GM23338 (cell line): ENCODE measurements at places on chromosomes 7 and 10.
A peak's percentile ranks its signal among the peaks of the same experiment; 100 is the strongest.

GRCh38 chr10:132575320-132576201 lies 38.0 kb downstream of the INPP5A start:
- DNase-seq = no peak

GRCh38 chr7:134415700-134416099 lies 43.2 kb downstream of the AKR1B1 start:
- no peak for DNase-seq

GRCh38 chr10:19017116-19017890 lies 31.3 kb upstream of the MALRD1 start:
- no peak for DNase-seq

- DNase-seq = no peak
These were observed 93.0 kb upstream of the RSU1 start for GRCh38 chr10:16909961-16910792.

DNA sequence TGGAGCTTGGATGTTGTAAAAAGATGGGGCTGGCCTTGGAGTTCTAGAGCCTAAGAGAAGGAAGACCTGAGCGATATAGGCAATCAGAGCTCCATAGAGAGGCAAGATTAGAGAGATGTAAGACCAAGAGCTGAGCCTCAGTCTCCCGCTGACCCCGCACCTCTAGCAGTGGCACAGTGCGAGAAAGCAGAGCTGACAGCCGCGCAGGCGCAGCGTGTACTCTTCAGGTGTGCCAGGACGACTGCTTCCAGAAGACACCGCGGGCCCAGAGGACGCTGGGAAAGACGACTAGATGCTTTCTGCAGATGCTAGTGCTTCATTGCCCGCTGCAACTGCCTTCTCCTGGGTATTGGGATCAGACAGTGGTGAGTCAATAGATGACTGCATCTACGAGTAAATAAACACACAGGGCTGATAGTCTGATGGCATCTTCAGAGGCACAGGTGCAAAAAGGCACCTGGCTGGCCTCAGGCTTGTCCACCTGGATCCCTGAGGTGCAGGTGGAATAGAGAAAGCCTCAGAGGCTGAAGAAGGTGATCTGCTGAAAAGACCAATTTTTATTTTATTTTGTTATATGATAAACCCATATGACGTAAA lies 38.1 kb upstream of the CCDC6 start:
- no peak for DNase-seq

DNA sequence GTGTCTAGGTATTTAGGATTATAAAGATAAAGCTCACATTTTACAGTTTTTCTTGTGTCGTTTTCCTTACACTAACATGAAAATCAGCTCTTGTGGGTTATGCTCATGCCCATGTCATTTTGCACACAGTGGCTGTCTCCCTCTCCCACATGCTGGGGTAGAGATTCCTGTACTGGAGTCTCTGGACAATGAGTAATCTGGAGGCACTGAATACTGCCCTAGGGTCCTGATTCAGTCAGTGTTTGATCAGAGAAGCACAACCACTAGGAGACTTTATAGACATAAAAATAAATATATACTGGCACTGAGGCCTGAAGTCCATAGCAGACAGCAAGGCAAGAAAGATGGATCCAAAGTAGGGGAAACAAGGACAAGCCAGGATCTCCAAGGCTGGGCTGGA lies 1008.8 kb downstream of the KCNMA1 start:
- no peak for DNase-seq

DNA sequence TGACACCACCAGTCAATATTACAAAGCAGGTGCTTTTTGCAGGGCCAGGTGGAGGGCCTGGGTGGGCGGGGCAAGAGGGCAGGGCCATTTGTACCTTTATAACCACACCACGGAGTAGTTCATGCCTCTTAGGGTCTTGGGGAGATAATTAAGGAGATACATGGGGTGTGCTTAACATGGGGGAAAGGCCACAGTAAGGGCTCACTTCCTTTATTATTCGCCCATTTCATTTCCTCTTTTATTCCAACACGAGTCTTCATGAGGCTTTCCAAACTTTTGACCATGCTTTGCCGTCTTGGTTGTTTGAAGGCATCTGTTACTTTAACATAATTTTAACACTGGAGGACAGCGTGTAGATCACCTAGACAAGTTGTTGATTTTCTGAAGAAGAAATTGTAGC lies 33.3 kb upstream of the LYZL2 start:
- no peak for DNase-seq

DNA sequence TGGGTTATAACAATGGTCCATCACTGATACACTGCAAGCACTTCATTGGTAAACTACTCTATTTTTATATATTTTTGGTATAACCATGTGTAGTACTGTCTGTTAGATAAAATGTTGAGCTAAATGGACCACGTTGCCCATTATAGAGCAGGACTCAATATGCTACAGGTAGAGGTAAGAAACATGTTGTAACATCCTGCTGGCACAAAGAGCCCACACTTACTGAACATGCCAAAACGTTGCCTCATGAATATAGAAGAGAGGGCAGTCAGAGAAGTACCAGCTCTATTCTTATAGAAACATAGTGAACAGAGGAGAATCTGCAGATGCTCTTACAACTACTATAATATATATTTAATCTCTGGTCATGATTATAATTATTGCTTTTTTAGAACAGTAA lies 18.4 kb upstream of the MET start:
- DNase-seq = no peak

DNA sequence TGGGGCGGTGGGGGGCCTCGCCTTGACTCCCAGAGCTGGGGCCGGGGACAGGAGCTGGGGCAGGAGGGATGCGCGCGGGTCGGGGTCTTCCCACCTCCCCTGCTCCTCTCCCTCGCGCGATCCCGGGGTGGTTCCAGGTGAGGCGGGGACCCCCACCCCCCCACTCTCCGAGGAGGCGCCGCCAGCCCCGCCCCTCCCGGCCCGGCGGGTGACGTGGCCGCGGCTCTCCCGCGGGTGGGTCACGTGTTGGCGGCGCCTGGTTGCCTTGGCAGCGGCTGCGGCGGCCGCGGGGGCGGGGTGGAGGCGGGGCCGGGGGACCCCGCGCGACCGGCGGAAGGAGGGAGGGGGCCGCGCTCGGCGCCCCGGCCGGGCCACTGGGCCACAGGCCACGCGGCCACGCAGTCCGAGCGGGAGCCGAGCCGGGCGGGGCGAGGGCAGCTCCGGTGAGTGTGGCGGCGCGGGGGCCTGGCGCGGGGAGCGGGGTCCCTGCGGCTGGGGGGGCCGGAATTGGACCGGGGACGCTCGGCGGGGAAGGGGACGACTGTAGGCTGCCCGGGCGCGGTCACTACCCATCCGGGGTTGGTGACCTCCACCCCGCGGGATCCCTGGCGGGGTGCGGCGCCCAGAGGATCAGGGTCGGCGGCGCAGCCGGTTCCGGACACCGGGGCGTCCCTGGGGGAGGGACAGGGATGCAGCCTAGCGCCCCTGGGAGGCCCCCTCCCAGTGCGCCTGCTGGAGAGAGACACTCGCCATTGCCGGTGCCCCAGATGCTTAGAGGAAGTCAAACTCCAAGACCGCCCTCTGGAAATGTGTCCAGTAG lies at the start of gene ORAI2:
TSS of gene ORAI2 (plus strand) at position 357 of the 820 bp plus-strand sequence. CDS start 5,382 bp downstream, outside the sequence.
- peak; percentile 74 for DNase-seq

GRCh38 chr7:46544396-46545008 lies 623.4 kb upstream of the IGFBP3 start:
- no peak for DNase-seq

GRCh38 chr7:134366481-134366880 lies 49.8 kb upstream of the SLC35B4 start:
- DNase-seq = no peak

DNA sequence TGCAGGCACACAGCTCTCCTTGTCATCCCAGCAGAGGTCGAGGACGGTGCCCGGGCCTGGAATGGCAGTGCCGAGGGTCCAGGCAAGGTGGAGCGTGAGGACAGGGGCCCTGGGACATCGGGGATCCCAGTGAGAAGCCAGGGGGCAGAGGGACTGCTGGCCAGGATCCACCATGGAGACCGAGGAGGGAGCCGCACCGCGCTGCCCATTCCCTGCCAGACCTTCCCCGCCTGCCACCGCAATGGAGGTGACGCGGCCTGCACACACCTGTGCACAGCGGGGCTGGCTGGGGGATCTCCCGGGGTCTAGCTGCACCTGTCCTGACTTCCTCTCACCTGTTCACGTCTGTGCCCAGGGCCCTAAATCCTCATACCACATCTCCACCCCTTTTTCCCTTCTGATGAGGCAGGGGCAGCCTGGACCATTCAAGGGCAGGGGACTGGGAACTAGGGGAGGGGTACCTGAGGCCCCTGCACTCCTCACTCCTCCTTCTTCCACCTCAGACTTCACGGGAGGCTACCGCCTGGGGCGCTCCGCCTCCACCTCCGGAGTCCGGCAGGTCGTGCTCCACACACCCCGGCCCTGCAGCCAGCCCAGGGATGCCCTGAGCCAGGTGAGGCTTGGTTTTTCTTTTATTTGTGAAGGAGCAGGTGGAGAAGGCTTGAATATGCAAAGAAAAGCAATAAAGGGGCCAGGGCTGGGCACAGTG lies 6.9 kb downstream of the NYAP1 start:
- DNase-seq = no peak

GRCh38 chr7:146115851-146116520 lies 615 bp upstream of the CNTNAP2 start:
- peak; percentile 93 for DNase-seq

DNA sequence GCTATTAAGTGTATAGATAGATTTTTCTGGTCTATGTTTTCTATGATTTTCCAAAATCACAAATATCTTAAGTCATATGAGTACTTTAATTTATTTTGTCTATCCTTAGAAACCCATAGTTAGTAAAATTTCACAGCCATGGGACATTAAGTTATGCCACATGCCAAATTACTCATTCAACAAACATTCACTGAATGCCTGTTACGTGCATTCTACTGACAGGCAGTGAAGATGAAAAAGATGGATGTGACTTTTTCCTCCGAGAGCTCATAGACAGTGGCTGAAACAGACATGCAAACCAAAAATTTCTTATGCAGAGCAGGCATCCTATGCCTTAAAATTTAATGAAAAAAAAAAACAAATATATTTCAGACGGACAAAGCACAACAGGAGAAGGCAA lies 84.9 kb downstream of the CHRM2 start:
- DNase-seq = no peak

DNA sequence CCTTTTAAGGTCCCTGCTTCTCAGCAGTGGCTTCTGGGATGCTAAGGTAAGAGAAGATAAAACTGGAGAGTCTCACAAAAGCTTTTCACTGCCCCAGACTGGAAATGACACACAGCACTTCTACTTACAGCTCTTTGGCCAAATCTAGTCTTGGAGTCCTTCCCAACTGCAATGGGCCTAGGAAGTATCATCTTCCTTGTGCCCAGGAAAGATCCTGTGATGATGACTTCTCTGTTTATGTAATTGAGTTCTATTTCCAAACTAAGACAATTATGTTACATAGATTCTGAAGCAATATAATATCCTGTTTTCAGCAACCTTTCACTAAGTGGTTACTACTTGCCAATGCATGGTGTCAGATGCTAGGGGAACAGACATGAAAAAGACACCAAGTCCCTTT lies 234.1 kb downstream of the PTEN start:
- DNase-seq = no peak

- DNase-seq = no peak
These were observed 27.7 kb upstream of the CSGALNACT2 start for GRCh38 chr10:43110338-43111071.

DNA sequence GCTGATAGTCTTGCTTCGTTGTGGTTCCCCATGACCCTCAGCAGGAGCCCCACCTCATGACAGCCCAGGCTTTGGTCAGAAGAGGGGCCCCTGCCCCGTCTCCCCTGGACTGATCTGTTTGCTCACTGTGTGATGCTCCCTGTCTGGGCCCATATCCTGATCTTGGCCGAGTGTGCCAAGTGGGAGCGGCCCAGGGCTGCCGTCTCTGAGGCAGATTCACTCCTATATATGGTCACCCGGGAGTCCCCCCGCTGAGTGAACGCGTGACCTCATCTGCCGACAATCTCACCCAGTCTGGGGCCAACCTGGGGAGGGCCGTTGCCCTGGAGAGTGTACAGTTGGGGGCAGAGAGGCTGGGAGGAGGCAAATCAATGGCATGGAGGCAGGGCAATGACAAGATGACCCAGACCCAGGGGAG lies 34.5 kb downstream of the PPIF start:
- DNase-seq = no peak

- no peak for DNase-seq
These were observed 26.6 kb upstream of the SDHAF3 start for GRCh38 chr7:97090761-97091353.
